Stimulated activated CD8-positive, alpha-beta memory T cell treated with anti-CD3 and anti-CD28 coated beads, Interleukin-2, amount 100 ng/mL, for 48 hours (primary cell): ENCODE measurements at places on chromosomes 12 and 14.

DNA sequence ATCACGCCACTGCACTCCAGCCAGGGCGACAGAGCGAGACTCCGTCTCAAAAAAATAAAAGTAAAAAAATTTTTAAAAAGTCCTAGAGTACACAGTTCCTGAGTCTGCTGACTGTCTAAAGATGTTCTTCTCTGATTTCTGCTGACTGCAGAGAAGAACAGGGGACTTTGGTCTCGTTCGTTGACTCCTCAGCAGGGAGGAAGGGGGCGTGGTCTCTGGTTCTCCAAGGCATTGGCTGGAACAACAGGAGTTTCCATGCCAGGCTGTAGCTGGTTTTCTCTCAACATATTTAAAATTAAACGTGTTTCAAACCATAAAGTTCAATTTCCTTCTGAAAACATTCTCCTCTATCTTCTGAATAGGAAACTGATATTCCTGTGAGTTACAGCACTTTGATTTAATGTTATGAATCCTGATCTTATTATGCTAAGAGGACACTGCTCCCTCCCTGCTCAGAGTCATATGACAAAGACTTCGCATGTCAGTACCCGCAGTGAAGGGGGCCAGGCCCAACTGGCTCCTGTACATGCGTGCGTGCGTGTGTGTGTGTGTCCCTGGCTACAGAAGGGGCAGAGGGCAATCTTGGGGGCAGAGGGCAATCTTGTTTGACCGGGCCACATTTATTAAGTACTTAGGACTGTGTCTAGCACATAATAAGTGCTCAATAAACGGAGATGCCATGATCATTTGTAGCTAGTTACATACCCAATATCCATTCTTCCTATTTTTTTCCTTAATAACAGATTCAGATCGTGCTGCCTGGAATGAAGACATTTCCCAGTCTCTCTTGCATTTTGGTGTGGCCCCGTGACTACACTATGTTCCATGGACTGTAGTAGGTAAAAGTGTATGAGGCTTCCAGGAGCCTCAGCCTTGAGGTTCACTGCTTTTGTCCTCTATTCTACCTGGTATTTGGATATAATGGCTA, 16.5 kb upstream of the HNF1A start:
- DNase-seq, result no peak

DNA sequence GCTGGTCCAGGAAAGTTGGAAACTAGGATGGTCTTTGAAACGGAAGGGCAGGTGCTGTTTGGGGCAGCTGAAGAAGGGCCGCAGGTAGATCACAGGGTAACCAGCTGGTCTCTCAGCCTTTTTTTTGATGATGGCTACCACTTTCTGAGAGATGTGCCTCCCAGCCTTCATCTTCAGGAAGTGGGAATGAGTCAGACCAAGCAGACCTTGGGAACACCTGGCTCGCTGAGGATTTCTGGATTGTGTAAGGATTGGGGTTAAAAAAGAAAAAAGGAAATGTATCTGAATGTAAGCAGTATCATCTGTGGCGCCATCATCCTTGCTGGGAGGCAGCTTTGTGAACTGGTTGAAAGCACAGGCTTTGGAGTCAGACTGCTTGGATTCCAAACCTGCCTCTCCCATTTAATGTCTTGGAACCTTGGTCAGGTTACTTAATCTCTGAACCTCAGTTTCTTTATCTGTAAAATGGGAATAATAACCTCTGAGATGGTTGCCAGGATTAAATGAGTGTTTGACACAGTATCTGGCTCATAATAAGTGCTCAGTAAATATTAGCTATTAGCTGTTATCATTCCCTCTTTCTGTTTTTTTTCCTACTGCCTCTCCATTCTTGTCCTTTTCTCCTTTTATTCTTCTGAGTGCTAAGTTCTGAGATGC, 1.7 kb downstream of the PRPF40B start:
- no peak for DNase-seq

DNA sequence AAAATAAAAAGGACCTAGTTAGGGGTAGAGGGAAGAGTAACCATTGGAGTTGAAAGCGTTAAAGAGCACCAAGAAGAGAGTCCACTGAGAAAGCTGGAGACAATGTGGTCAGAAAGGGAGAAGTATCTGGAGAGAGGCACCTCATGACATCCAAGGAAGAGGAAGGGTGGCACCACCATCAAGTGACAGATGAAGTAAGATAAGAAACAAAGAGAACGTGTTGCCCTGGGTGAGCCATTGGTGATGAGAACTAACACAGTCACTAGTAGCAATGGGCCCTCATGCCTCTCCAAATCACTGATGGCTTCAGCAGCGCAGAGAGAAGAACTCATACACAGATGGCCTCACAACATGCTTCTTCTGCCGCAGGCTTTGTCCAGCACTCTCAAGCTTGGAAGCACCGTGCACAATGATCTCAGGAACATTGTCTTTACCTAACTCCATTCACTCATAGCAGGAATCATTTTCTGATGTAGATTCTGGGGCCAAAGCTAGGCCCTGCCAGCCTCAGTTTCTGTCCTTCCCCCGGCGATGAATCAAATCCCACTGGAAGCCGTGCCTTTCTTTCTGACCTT, 252.9 kb downstream of the DPF3 start:
- no peak for DNase-seq

- DNase-seq, result no peak
Measured at GRCh38 chr14:69002069-69002468, 23.0 kb upstream of the ACTN1 start.

DNA sequence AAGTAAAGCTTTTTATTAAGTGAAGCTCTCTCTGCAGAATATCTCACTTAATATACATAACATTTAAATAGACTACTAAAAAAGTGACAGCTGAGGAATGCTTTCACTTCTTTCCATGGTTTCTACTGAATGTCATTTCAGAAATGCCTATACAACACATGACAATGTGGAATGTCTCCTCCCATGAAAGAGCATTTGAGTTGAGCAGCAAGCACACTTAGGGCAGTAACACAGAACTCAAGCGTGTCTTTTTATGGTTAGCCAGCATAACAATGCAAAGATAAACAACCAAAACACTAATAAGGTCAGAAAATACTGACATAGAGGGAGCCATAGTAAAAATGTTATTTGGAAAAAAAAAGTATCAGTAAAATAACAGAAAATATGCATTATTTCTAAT, 9.4 kb downstream of the PPP1R12A start:
- no peak for DNase-seq

- DNase-seq, result no peak
Measured at GRCh38 chr14:35504260-35504659, 29.7 kb upstream of the INSM2 start.

DNA sequence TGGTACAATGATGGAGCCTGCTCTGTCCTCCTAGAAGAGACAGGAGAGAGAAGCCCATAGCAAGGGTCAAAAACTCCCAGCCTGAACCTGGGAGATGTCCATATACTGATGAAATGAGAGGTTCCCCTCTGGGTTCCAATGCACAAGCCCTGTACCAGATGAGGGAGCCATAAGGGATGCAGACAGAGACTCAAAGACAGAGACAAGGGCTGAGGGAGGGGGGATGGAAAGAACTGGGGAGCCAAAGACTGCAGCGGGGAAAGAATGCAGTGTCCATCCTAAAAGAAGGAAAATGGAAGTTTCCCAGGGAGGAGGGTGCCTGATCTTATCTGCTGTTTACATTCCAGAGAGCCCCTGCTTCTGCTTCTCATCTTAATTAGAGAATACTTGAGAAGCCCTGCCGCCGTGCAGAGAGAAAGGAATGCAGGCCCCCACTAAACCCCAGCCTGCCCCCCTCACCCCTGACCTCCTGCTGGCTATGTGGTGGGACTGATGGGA, 27.7 kb downstream of the KRT18 start:
- no peak for DNase-seq

DNA sequence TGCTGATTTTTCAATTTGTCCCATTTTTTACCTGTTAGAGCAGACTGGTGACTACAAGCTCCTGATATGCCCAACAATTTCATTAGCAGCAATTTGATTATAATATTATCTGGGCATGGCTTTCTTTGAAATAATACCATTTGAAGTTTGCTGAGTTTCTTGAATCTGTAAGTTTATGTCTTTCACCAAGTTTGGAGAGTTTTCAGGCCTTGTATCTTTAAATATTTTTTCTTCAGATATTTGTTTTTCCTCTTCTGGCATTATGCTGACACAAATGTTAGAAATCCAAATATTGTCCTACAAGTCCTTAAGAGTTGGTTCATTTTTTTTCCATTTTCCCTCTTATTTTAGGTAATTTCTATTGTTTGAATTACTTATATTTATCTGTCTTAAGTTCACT, 30.4 kb downstream of the SLC2A13 start:
- DNase-seq, result no peak

- no peak for DNase-seq
Measured at GRCh38 chr12:26906704-26907103, 31.1 kb downstream of the INTS13 start.

DNA sequence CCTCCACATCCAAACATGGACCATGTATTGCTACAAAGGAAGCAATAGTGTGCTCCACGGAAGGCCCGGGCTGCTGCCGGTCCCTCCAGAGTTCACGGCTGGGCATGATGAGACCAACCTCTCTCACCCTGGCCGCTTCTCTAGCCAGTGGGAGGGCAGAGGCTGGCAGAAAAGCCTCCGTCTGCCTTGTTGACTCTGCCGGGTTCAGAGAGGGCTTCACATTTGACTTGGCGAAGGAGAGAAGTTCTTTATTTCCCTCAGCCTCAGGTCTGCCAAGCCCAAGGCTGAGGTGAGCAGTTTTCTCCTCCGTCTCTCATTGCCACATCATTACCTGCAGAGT, 230.0 kb downstream of the ZFP36L1 start:
- DNase-seq, result no peak

GRCh38 chr12:118357257-118358007, 15.3 kb downstream of the TAOK3 start:
- no peak for DNase-seq

DNA sequence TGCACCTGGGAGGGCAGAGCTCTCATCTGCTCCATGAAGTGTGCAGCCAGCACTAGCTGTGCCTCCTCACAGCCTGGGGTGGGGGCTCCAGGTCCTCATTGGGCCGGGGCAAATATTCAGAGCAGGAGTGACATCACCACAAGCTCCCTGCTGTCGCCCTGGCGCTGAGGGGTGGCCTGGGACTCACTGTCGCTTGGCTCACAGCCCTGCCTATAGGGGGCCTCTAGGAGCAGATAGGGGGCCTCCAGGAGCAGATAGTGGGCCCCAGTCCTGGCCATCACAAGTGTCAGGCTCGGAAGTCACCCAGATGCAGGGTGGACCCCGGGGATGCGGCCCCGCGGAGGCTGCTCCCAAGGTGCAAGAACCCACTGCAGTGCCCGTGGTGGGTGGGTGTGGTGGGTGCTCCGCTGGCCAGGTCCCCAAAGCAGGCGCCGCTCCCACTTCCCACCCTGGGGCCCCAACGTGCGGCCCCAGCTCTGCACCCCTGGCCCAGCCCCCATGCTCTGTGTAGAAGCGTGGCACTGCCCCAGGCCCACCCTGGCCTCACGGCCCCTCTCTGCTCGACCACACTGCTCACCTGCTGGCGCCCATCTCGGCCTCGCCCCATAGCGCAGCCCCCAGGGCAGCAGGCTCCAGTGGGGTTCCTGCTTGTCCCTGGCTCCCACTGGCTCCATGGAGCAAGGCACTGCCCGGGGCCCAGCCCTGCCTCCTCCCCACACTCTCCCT, 18.0 kb downstream of the SYNJ2BP start:
- no peak for DNase-seq
